ENCODE measurements at places on chromosomes 5 and 9.

- DNase-seq = no peak
Measured at GRCh38 chr9:27396495-27396894, 99.5 kb upstream of the EQTN start.

GRCh38 chr9:137446851-137447471 is 5.8 kb upstream of the ENTPD8 start:
- no peak for DNase-seq

- DNase-seq = no peak
Measured at GRCh38 chr5:50564079-50564478, 102.4 kb upstream of the PARP8 start.

DNA sequence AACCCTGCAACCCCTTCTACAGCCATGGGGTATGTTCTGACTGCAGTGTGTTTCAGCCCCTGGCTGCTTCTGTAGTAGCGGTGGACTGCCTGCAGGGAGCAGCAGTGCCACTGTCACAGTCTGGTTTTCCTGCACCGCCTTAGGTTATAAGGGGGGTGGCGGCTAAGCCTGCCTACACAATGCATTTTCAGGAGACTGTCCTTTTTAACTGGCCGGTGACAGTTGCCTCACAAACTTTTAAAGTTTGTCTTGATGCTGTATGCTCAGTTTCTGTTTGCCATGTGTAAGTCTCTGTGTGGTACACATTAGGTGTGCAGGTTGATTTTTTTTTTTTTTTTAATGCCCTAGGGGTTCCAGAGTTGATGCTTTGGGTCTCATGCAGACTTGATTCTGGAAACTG is 53.0 kb downstream of the NUP214 start:
- no peak for DNase-seq

DNA sequence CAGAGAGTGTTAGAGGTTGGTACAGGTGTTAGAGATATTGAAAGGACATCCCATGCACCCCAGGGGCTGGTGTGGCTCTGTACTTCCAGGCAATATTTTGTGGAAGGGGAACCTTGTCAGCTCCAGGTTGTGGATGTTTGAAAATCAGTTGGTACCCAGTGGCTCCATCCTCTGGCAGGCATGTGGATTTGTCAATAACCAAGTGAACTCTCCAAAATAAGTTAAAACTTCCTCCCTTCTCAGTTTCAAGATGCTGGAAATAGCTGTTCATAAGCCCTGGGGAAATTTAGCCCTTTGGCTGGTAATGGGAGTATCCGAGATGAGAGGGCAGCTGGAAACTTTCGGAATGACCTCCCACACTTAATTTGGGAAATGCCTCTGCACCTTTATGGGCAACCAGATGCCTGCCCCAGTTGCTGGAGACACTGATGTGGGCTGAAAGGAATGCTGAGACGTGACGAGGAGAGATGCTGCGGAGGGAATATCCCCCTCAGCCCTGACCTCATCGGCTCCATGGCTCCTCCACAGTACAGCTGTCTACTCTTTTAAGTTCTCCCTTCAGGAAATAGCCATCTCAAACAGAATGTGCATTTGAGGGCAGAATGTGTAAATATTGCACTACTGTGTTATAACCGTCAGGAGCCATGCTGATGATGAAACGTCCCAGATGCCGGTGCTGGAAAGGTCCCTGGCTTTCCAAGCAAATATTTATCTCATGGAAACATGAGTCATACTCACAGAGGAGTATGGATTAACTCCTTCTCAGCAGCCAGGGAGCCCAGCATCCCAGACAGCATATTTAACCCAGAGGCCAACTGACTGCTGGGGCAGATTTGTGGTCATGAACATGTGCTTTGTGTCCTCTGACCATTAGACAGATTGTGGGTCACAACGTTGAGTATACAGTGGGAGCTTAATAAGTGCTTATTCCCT is 29.5 kb downstream of the TGFBI start:
- no peak for DNase-seq

DNA sequence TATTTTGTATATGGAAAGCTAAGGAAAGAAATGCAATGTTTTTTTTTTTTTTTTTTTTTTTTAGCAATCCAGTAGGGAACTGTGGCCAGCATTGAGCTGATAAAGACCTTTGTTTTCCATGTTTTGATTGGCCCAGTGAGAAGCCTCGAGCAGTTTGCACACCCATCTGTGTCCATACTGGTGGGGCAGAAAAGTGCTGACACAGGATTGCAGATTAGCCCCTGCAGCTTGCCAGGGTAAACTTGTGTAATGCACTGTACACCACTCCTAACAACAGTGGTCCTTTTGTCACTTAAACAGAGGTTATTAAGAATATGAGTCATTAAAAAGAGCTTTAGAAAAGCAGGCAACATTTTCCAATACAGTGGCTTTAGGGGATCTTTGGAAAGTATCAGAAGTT is 132.8 kb upstream of the CDKN2B start:
- DNase-seq = no peak
